ENCODE measurements at places on chromosomes 7 and 10. TPM values are rescaled to one million over a fixed set of nuclear protein-coding genes. Genes with fewer than 3 reads are reported as not detected.
A peak's percentile ranks its signal among the peaks of the same experiment; 100 is the strongest.

KCP gene
- 0.09 TPM for total RNA-seq

- no peaks in the 10 kb centered on the region for H3K27me3 ChIP-seq
- no peak for DNase-seq
- no peak overlapping the region for H3K4me3 ChIP-seq
- H3K27ac ChIP-seq, result no peak overlapping the region
Observed at GRCh38 chr10:51048792-51049191, 25.5 kb upstream of the PRKG1 start.

PLCE1 gene
- total RNA-seq, result 1.2 TPM

LEP gene
- total RNA-seq, result 0.05 TPM

HMX3 gene
- not detected for total RNA-seq

DNA sequence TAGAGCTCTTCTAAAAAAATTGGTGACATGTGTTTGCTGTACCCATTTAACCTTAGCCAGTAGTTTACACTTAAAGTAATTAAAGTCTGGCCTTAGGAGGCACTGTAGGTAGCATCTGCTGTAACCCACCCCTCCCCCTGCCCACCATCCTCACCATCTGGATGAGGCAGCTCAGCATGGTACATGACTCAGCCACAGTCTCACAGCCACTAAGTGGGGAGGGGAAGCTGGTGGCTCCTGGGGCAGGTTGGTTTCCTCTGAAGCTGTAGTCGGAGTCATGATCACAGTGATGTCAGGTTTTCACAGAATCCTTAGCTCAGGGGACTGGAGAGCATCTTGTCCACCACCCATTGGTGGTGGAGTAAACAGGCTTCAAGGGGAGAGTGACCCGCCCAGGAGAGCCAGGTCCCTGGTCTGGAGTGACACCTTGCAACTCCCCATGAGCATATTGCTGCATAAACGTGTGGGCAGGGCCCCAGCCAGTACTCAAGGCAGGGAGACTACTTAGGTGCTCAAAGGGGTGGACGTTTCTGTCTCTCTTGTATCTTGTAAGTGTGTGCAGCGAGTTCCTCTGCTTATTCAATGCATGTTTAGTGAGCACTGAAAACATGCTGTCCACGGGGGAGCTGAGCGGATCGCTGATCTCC is 125.9 kb downstream of the GRK5 start:
- H3K36me3 ChIP-seq, result peaks cover 1% of the 10 kb centered on the region
- no peak overlapping the region for H3K27ac ChIP-seq
- peaks cover 39% of the 10 kb centered on the region for H3K4me1 ChIP-seq

DNA sequence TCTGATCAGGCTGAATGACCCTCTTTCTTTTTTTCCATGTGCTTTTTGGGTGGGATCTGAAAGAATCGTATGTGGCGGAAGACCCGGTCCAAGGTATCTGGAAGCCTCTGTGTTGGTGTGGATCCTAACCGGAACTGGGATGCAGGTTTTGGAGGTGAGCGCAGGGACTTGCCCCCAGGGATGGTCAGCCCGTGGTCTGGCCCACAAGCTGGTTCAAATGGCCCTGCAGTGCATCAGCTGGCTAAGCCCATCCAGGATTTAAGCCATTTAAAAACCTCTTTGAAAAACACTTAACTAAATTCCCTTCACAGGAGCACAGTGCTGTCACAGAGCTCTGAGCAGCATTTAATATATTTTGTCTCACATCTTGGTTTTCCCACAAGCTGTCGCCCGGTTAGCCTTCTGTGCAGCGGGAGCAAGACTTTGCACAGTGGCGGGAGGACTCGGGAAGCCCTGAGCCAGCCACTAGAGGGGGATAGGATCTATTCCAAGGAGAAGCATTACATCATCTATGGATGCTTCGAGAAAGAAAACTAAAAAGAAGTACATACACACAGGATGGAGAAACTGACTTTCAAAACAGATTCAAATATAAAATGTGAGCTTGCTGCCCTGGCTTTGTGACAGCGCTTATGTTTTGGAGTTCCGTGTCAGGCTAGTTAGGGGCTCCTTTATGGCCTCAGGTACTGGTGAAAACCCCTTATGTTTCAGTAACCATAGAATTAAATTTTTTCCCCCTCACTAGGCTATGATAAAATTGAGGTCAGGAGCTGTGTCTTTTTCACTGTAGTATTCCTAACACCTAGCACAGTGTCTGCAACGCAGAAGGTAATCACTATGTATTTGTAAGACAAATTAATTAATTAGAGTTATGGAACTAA is 11.3 kb downstream of the CPA2 start:
- no peaks in the 10 kb centered on the region for H3K4me1 ChIP-seq
- H3K4me3 ChIP-seq, result no peak overlapping the region
- H3K27ac ChIP-seq, result peak overlapping the region; percentile 58
- no peak for DNase-seq

ZNF273 gene
- total RNA-seq, result 8.2 TPM

PIK3CG gene
- 22.4 TPM for total RNA-seq

WNT8B gene
- 0.14 TPM for total RNA-seq

GRCh38 chr7:154857240-154857639 is 145.7 kb downstream of the PAXIP1 start:
- H3K27me3 ChIP-seq, result peaks cover 2% of the 10 kb centered on the region
- no peak overlapping the region for H3K27ac ChIP-seq
- H3K4me3 ChIP-seq, result no peak overlapping the region
- H3K36me3 ChIP-seq, result no peaks in the 10 kb centered on the region

DNA sequence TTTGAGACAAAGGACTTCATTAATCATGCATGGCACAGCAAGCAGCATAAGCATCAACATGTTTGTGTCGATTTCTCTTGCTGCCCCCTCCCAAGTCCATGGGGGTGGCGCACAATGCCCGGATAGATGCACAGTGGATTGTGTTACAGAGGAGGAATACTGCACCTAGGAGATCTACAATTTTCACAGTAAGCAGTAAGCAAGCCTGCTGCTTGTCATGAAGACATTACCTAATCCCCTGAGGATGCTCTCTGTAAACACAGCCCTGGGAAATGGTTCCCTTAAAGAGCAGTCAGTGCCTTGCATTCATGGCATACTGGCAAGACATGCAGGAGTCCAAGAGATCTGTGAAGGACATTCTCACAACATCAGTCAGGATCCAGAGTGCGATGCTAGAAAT is 137.7 kb downstream of the ETV1 start:
- no peak overlapping the region for H3K4me3 ChIP-seq
- no peak for DNase-seq
- H3K36me3 ChIP-seq, result no peaks in the 10 kb centered on the region
- H3K4me1 ChIP-seq, result no peaks in the 10 kb centered on the region
- H3K27ac ChIP-seq, result no peak overlapping the region

DNA sequence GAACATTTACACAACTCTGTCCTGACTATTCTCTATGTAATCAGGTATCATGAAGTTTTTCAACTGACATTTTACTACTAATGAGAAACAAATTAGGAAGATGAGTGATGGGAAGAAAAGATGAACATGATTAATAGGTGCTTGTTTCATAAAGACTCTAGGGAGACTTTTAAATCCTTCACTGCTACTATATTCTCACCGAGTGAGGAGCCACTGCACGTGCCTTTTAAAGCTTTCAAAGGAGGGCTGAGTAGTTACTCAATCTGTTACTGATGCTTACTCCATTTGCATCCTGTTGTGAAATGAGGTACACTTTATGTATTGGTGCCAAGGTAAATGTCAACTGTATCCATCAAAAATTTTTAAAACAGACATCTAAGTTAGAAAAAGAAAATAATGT is 1.3 kb upstream of the COMMD3 start:
- H3K4me3 ChIP-seq, result no peak overlapping the region
- no peak for DNase-seq
- peaks cover 7% of the 10 kb centered on the region for H3K4me1 ChIP-seq
- H3K36me3 ChIP-seq, result no peaks in the 10 kb centered on the region

- DNase-seq, result no peak
- no peak overlapping the region for H3K27ac ChIP-seq
- no peaks in the 10 kb centered on the region for H3K27me3 ChIP-seq
- no peaks in the 10 kb centered on the region for H3K4me1 ChIP-seq
Observed at GRCh38 chr7:41973202-41973730, 263.7 kb downstream of the GLI3 start.

- H3K27ac ChIP-seq, result no peak overlapping the region
- no peaks in the 10 kb centered on the region for H3K36me3 ChIP-seq
- H3K4me1 ChIP-seq, result no peaks in the 10 kb centered on the region
Observed at GRCh38 chr7:92964141-92964540, 127.8 kb upstream of the CDK6 start.

DNA sequence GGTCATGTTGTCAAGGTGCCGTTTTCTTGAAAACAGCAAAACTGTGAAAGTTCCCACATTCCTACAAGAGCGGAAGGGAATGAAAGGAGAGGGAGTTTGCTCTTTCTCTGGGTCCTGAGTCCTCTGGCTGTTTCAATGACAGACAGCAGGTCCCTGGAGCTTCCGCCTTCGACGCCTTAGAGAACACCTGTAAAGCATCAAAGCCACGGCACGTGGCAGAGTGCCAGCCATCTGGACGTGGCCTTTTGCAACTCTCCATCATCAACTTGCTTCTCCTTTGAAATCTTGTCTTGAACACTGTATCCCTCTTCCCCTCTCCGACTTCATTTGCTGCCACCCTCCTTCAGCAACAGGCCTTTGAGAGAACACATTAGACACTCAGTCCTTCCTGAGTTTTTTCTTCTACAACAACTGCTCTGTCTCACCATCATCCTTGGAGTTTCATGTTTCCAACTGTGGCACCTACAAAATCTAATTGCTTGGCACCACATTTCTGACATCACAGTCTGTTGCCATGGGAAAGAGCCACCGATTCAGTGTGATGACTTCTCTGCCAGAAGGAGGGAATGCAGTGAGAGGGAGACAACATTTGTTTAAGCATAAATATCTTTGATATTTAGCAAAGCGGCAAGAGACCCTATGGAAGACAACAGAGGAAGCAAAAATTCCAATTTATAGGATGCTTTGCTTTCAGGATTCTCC is 204.9 kb upstream of the PTER start:
- no peak overlapping the region for H3K4me3 ChIP-seq
- H3K36me3 ChIP-seq, result no peaks in the 10 kb centered on the region
- no peaks in the 10 kb centered on the region for H3K27me3 ChIP-seq
- H3K27ac ChIP-seq, result no peak overlapping the region
- no peaks in the 10 kb centered on the region for H3K4me1 ChIP-seq

- peaks cover 32% of the 10 kb centered on the region for H3K27me3 ChIP-seq
- H3K27ac ChIP-seq, result no peak overlapping the region
Observed at GRCh38 chr7:22082553-22082885, 136.8 kb upstream of the CDCA7L start.

DNA sequence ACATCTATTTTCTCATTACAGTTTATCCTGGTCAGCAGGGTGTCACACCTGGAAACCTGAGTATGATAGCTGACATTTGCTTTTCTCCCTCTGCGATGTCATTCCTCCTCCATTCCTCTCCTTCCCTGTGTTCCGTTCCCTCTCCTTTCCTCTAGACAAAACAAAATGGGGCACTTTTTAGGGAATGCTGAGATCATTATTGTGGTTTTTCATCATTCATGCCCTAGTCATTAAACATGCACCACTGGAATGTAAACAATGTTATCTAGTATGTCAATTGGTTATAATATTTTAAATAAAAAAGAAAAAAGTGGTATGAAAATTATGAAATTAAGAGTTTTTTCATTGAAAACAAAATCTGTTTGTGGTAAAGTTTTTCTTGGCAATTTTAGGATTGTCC is 132.6 kb downstream of the MAPK8 start:
- DNase-seq, result no peak
- no peaks in the 10 kb centered on the region for H3K4me1 ChIP-seq
- peaks cover 6% of the 10 kb centered on the region for H3K36me3 ChIP-seq
- H3K27me3 ChIP-seq, result no peaks in the 10 kb centered on the region
- H3K27ac ChIP-seq, result no peak overlapping the region

- no peaks in the 10 kb centered on the region for H3K36me3 ChIP-seq
- H3K27ac ChIP-seq, result no peak overlapping the region
- H3K4me1 ChIP-seq, result peaks cover 45% of the 10 kb centered on the region
- H3K4me3 ChIP-seq, result no peak overlapping the region
Observed at GRCh38 chr7:27185854-27186667, 1.0 kb upstream of the HOXA11 start.

DNA sequence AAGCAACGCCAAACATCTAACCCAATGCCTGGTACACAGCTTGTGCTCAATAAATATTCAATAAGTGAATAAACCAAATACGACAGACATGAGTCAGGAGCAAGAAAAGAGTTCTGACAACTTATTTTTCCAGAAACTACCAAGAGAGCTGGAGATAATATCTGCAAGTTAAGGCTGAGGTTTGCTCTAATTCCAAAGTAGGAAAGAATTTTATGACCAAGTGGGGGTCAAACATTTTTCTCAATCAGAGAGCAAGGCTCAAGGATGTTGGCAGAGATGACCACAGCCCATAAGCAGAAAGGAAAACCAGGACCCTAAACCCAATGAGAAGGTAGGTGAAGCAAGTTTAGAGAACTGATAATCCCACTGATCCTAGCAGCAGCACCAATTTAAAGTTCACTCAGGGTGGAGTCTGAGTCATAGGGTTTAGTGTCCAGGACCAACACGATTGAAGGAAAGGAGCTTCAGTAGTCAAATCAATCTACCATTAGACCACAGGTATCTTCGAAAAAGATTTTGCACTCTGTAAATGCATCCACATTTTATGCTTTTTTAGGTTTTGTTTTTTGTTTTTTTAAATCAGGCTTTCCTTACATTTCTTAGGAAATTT is 49.3 kb upstream of the KCNIP2 start:
- no peak for DNase-seq
- no peaks in the 10 kb centered on the region for H3K36me3 ChIP-seq
- H3K27me3 ChIP-seq, result no peaks in the 10 kb centered on the region
- H3K4me1 ChIP-seq, result no peaks in the 10 kb centered on the region
- no peak overlapping the region for H3K27ac ChIP-seq
- no peak overlapping the region for H3K4me3 ChIP-seq

DNA sequence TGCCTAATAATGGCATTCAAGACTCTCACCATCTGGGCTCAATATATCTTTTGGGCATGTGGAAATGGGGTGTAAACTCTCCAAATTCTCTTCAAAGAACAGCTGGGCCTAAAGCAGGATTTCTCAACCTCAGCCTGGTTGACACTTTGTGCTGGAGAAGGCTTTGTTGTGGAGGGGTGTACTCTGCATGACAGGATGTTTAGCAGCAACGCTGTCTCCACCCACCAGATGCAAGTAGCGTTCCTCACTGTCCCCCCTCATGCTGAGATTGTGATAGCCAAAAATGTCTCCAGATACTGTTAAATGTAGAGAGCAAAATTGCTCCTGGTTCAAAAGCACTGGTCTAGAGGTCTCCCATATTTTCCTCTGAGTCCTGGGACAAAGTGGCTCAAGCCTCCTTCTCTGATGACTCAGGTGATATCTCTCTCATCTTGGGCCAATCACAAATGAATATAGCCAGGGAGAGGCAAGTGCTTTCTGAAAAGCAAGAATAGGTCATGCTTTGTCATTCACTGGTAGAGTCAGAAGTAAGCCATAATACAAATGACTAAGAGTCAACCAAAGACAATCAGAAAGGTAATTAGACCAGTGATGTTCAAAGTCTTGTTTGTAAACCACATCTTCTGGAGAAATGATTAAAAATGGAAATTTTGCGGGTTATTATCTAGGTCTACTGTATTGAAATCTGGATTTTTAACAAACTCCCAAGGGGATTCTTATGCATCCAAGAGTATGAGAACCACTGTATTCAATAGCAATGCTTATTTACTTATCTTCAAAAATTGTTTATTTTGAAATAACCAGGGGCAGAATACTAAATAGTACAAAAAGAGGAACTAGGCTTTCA is 330.8 kb downstream of the PTEN start:
- peaks cover 29% of the 10 kb centered on the region for H3K4me1 ChIP-seq
- H3K36me3 ChIP-seq, result no peaks in the 10 kb centered on the region
- peak overlapping the region; percentile 89 for H3K27ac ChIP-seq
- H3K4me3 ChIP-seq, result peak overlapping the region; percentile 12

All from thymus (tissue), 14 donors.